ENCODE measurements at places on chromosomes 3 and 15.

GRCh38 chr3:72461787-72462186 lies 386.5 kb downstream of the SHQ1 start:
- DNase-seq = no peak

GRCh38 chr3:49791571-49791970 lies 5.2 kb upstream of the IP6K1 start:
- DNase-seq = no peak

GRCh38 chr3:104133630-104134029 lies 1233.1 kb upstream of the ALCAM start:
- no peak for DNase-seq

DNA sequence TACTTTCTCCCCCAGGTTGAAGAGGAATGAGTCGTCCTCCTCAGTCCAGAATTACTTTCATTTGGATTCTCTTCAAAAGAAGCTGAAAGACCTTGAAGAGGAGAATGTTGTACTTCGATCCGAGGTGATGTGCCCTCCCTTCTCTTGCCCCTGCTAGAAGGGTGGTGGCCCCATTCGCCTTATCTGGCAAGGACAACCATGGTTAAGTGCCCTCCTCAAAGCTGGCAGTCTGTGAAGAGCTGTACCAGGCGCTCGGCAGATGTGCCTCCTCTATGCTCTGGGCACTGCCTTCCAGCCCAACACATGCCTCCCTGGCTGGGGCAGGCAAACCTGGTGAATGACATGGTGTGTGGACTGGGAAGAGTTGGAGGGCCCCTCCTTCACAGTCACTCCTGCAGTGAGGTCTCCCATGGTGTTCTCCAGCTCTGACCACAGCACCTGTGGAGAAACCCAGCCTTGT lies 77.0 kb downstream of the CCK start:
- no peak for DNase-seq

GRCh38 chr15:40463886-40464545 lies 6.8 kb upstream of the CHST14 start:
- DNase-seq = no peak

DNA sequence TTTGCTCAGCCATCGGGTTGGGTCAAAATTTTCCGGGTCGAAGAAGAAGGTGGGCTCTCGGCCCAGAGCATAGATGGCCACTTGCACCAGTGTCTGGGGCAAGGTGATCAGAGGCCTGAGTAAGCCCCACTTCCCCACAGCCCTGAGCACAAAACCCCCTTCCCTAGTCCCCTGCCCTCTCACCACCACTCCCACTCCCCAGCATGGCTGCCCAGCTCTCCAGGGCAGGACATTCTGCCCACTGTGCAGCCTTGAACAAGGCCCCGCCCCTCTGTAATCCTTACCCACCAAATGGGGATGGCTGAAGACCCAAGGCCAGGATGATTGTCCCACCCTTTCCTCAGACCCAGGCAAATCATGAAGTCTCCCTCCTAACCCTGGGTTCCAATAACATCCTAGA lies 28.8 kb downstream of the CYP11A1 start:
- no peak for DNase-seq

DNA sequence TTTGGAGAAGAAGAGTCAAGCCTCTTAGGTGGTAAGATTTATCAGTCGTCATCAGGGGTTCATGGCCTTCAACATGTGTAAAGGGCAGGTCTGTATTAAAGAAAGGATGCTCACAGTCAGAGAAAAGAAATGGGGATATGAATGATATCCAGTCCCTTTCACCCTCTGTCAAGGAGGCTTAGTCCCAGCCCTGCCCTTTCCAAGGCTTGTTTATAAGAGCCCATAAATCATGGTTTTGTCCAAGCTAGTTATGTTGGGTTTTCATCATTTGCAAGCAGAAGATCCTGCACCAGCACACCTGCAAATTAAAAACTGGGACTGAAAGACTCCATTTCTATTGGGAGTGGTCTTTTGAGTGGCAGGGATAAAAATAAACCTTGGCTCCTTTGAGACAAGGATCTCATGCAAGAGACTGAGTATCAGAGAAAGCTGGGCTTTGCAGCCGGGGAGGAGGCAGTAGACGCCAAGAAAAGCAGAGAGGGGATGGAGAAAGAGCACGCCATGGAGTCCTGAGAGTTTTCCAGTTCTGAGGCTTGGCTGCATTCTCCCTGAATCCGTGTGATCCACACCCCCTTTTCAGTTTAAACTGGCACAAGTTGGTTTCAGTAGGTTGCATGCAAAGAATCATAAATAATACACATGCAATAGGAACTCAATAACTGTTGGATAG lies 12.6 kb upstream of the PDIA5 start:
- no peak for DNase-seq

DNA sequence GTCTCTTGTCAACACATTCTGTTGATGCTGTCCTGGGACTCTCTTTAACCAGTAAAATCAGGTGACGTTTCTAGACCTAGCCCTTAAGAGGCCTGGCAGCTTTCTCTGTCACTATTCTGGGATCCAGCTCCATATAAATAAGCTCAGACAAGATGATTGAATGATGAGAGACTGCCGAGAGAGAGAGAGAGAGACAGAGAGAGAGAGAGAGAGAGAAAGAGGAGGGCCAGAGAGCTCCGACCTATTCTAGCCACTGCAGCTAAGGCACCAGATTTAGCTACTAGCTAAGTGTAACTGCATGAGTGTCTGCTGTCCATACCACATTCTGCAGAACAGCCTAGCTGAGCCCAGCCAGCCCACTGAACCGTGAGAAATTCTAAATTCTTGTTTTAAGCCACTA lies 36.1 kb upstream of the CTXND1 start:
- DNase-seq = no peak

DNA sequence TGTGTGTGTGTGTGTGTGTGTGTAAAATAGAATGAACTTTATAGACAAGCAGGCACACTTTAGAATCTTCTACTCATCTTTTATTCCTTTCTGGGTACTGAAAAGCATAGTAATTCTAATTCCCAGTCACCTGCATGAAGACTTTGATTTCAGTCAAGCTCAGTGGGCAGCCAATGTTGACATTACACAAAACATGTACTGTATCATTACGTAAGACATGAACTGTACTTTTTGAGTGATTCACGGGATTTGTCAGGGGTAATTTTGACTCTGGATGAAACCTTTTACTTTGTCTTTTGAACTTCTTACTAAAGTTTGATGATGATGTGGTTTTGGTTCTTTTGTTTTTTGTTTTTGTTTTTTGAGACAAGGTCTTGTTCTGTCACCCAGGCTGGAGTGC lies 38.8 kb downstream of the PTPRG start:
- no peak for DNase-seq

- DNase-seq = no peak
Measured at GRCh38 chr3:111667170-111667569, 72.0 kb upstream of the ZBED2 start.

GRCh38 chr3:14803101-14803980 lies 15.4 kb upstream of the FGD5 start:
- no peak for DNase-seq

- no peak for DNase-seq
Measured at GRCh38 chr15:98398056-98398455, 250.3 kb upstream of the IGF1R start.

GRCh38 chr3:15714448-15714847 lies 83.3 kb downstream of the ANKRD28 start:
- DNase-seq = no peak

- DNase-seq = no peak
Measured at GRCh38 chr3:25120665-25121064, 307.4 kb upstream of the RARB start.

DNA sequence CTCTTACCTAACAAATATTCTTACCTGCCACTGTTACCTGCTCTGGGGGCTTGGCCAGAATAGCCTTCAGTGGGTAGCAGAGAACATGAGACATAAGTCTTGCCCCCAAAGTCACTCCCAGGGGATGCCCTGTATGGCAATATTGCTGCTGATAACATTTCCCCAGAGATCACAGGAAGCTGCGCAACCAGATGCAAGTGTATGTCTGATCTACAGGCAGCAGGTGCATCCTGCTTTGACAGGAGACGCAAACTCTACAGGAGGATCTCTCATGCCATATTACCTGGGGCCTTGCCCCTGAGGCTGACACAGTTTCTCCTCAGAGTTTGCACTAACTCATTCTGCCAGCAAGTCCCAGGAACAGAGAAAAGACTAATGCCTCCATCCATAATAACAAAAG lies 174.4 kb upstream of the LPP start:
- DNase-seq = no peak

DNA sequence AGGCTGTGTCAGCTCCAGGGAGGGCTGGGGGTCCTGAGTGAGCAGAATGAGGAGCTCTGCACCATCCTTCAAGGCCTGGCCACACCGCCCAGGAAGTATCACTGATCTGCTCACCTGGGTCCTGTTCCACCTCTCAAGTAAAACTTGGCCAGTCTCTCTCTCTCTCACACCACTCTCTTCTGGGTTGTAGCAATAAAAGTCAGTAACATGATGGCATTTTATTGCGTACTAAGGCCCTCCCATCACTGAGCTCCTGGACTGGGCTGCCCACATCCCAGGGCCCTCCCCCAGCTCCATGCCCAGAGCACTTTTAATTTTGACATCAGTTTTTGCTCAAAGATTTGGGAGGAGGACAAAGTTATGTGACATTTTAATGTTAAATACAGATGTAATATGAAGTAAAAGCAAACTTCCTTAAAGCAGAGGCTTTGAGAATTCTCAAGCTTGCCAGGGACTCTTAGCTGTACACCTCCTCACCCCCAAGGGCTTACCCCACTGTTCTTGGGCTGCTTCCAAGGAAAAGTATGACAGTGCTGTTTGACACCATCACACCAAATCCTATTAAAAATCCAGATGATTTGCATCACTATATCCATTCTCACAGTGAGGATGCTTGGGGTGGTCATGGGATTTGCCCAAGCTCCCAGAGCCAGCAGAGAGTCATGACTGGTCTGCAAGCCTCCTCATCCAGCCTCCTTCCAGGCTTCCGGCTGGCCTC lies 105.1 kb upstream of the SLCO2A1 start:
- no peak for DNase-seq

DNA sequence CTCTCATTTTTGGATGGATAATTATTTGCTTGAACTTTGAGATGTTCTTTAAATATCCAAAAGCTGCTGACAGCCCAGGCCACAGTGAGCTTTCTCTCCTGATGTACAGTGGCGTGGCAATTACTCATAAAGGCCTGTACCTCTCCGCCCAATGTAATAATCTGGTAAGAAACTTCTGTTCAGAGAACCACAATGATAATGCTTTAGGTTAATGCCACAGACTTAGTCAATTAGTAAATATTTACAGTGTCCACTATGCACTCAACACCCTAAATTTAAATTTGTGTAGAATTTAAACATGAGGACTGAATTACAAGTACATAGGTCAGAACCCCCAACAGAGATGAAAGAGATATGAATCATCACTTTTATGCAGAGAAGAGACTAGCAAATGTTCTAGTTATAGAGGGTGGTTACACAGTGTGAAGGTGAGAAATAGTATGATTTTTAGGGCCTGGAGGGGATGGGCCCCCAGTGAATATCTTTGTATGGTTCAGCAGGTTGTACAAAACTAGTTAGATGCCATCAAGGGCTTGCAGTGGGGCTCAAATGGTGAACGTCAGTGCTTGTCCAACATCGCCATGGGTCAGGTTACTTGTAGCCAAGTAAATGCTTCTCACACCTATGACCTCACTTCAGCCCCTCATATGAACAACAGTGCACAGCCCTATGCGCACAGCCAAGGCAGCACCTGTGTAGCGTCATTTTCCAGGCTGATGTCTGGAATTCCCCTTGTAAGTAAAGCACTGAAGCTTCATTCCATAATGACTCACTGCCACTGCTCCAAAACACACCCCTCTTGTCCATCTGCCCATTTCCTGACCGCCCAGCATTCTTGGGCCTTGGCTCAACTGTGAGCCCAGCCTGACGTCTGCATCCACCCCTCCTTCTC lies 13.3 kb downstream of the ABHD2 start:
- peak; percentile 93 for DNase-seq

GRCh38 chr3:84073664-84074063 lies 885.1 kb upstream of the CADM2 start:
- no peak for DNase-seq

DNA sequence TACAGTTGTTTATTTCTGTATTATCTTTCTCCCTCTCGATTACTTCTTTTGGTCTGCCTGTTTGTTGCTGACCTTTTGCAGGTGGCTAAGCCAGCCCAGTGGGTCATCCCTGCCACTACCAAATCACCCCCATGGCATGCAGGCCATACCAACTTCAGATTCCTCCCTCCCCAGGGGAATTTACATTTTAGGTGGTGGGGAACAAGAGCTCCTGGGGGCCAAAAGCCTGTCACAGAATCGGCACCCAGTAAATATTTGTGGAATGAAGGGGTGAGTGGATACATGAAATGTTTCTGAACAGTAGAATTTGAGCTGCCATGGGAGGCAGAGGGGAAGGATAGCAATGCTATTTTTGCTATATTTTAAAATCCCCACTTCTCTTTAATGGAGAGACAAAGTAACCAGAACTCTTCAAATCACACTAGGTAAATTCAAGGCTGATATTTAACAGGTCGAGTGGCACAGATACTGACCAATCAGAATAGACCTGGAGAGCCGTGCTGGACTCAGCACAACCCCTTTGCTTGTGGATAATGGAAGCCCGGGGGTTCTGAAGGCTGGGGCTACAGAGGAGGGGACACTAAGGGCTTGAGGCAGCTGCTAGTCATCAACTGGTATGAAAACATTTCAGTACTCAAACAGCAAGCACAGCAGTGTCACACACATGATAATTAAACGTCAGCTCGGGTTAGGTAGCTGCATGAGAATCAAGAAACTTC lies 54.3 kb upstream of the SMAD3 start:
- no peak for DNase-seq

DNA sequence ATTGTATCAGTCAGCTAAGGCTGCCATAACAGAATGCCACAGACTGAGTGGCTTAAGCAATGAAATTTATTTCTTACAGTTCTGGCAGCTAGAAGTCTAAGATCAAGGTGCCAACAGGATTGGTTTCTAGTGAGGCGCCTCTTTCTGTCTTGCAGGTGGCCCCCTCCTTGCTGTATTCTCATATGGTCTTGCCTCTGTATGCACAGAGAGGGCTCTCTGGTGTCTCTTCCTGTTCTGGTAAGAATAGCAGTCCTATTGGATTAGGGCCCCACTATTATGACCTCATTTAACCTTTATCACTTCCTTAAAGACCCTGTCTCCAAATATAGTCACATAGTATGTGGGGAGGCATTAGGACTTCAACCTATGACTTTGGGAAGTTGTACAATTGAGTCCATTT lies 253.9 kb downstream of the EDEM1 start:
- DNase-seq = no peak

- no peak for DNase-seq
Measured at GRCh38 chr3:34929036-34929435, 710.3 kb upstream of the ARPP21 start.

All from amniotic stem cell (primary cell).